ENCODE measurements at places on chromosomes 12 and 14.

GRCh38 chr14:63266106-63266505, 52.6 kb downstream of the GPHB5 start:
- DNase-seq, result no peak

GRCh38 chr12:12716793-12717585, at the start of gene CDKN1B:
Gene CDKN1B, plus strand, starts transcription at chr12:12717368. Its CDS starts 472 bp downstream, at chr12:12717840.
- DNase-seq, result peak; percentile 93

GRCh38 chr12:69324797-69325466, 23.2 kb upstream of the LYZ start:
- no peak for DNase-seq

GRCh38 chr12:58554522-58555157, 365.7 kb downstream of the LRIG3 start:
- no peak for DNase-seq

- no peak for DNase-seq
Observed at GRCh38 chr12:92503029-92503931, 199.5 kb upstream of the PLEKHG7 start.

- no peak for DNase-seq
Observed at GRCh38 chr14:54737132-54737711, 165.4 kb downstream of the GCH1 start.

- DNase-seq, result no peak
Observed at GRCh38 chr12:88921434-88921833, 341.2 kb upstream of the KITLG start.

- DNase-seq, result no peak
Observed at GRCh38 chr12:74781991-74782485, 244.4 kb downstream of the ATXN7L3B start.

- peak; percentile 77 for DNase-seq
Observed at GRCh38 chr12:52566847-52567291, 6.8 kb downstream of the KRT74 start.

DNA sequence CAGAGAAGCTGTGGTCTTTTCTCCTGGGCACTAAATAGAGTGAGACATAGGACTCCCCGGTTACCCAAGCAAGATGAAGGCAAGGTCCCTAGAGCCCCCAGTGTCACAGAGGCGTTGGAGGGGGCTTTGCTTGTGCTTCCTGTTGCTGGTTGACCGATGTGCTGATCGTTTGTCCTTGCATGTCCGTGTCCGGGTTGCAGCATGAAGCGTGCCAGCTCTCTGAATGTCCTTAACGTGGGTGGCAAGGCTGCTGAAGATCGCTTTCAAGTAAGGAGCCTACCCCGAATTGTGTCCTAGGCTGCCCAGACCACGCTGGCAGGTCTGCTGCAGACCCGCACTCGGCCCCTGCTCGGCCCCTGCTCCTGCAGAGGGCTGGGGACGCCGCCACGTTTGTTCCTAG, 23.1 kb downstream of the XRCC3 start:
- no peak for DNase-seq

DNA sequence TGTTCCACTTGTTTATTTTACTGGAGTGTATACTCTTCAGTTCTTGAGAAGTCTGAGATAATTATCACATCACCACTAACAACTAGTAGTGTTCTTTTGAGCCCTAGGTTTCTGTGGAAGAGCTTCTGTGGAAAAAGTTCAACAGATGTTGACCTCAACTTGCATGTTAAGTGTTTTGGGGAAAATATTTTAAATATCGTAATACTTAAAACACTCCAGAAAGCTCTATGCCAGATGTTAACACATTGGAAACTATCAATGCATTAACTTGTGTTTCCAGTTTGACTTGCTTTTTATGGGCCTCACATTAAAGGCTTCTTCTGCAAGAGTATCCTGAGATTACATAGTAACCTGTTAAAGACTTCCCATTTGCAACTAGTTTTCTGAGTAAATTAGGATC, 173.1 kb downstream of the DUSP6 start:
- DNase-seq, result no peak

DNA sequence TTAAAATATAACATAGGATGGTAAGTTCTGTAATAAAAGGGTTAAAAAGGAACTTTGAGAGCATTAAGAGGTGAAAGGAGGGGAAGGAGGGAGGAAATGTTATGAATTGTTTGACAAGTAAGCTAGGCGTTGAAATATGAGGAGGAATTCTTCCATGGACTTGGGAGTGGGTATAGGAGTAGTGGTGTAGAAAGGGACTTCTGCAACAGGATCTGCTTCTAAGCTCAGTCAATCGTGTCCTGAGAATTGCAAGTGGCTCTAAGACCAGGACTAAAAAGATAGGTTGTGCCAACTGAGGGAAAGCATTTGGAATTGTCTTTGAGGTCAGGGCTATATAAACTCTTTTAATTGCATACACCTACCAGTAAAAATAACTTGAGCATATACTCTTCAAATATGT, 74.1 kb upstream of the SLC38A2 start:
- DNase-seq, result no peak

DNA sequence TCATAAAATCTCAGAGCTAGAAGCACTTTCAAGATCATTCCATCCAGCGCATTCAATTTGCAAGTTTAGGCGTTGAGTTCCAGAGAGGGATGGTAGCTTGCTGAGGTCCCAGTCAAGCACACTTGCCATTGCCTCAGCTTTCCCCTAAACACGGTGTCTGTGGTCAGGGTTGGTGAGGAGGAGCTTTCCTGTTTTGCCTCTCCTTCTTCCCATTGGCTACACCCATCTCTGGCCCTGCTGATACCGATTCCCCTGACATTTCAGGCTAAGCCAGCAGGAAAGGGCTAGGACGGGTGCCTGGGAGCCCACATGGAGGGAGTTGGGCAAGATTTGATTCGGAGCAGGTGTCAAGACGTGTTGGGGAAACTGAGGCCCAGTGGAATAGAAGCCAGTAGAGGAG, 9.1 kb downstream of the NFATC4 start:
- DNase-seq, result no peak

DNA sequence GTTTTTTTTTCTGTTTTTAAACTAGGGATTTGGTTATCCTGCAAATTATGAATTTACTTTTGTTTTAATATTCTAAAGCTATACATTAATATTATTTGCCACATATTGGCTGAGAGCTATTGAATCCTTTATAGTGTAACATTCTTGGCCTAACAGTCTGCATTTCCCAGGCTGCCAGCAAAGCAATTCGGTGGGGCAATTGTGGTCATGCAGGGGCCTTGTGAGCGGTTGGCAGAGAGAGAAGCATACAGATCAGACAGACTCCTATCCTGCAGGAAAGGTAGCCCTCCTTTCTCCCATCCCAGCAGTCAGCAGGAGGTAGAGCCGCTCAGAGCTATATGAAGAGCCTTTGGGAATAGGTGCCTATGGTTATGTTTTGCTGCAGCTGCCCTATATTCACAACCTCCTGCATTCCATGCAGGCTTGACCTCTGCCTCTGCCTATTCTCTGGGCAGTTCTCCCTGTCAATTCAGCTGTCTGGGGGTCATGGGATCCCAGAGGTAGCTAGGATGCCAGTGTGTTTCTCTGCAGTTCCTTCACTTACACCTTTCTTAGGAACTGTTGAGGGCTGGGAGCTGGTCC, 144.7 kb downstream of the GPHN start:
- no peak for DNase-seq

- DNase-seq, result no peak
Observed at GRCh38 chr14:103016071-103016470, 41.3 kb downstream of the CDC42BPB start.

DNA sequence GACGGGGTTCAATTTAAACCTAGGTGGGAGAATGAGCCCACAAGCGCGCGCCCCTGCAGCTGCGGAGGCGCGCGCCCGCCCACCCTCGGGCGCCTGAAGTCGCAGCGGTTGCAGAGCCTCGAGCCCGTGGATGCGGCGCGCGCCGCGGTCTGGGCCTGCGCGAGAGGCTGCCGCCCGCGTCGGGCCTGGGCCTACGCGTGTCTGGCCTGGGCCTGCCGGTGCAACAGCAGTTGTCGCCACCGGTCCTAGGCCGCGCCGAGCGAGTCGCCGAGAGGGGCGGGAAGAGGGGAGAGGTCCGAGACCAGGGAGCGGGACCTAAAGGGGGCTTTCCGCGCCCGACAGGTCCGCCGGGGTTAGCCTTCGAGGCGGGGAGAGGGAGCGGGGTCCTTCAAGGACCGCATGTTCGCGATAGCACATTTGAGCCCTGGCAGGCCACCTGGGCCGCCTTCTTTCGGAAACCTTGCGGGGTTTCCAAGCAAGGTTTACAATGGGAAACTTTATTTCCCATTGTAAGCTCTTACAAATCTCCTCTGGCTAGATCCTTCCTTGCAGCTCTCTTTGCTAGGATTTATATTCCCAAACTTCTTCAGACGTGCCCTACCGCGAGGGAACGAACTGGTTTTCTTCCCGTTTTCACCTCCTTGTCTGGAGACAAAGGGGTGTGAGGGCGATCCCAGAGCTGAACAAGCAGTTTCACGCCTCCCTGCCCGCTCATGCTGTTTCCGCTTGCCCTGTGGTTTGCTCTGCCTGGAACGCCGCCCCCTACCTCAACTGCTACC, 6.8 kb downstream of the SIX6 start:
- no peak for DNase-seq

- DNase-seq, result no peak
Observed at GRCh38 chr14:98808494-98809407, 463.2 kb downstream of the BCL11B start.

DNA sequence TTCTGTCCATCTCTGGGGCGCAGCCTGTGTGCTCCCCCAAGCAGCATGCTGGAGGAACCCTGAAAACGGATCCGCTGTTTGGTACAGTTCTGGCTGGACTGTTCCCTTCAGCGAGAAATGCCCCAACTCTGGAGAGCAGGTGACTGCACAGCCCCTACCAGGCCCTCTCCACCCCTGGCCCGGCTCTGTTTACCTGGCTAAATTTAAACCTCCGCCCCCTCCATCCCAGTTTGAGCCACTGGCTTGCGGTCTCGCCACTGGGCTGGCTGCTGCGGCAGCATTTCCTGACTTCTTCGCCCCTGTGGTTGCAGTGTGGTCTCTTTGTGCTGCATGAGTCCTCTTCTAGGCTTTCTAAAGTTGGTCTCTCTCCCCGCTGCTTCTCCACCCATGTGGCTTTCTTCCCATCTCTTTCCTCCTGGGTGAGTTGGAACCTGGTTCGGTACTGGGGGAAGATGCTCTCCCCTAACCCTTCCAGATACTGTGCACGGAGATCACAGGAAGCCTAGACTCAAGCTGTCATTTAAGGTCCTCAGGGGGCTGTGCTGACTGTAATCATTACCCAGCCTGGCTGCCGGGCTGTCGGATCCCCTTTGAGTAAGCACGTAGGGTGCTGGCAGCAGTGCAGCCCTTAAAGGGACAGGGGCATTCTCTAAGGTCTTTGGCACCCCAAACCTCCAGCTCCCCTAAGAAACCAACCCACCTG, 60.6 kb downstream of the FBXL14 start:
- DNase-seq, result peak; percentile 42

DNA sequence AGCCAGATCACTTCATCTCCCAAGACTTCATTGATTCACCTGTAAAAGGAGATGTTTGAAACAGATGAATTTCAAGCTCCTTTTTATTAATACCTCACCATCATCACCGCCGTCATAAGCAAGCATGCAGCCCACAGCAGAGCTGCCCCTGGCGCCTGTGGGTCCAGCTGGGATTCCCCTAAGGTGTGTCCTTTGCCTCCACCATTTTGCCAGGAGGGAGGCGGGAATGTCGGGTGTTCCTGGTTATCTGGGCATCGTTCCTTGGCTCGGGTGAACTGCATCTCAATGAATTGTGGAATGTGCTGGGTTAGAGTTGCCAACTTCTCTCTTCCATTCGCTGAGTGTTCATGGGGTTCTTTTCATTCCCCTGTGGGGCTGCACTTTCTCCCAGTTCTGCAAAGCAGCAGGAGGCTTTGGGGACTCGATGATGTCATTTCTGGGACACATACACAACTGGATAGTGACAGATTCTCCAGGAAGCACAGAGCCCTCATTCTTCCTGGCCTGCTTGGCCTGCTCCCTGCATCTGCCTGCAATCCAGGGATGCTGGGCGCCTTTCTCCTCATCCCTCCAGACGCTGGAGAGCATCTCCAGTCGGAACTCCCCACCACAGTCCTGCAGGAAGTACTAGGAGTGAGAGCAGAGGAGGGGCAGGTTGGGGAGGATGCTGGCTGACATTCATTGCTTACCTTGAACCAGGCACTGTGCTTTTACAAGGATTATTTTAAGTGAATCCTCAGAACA, 10.1 kb downstream of the CCND2 start:
- DNase-seq, result no peak

DNA sequence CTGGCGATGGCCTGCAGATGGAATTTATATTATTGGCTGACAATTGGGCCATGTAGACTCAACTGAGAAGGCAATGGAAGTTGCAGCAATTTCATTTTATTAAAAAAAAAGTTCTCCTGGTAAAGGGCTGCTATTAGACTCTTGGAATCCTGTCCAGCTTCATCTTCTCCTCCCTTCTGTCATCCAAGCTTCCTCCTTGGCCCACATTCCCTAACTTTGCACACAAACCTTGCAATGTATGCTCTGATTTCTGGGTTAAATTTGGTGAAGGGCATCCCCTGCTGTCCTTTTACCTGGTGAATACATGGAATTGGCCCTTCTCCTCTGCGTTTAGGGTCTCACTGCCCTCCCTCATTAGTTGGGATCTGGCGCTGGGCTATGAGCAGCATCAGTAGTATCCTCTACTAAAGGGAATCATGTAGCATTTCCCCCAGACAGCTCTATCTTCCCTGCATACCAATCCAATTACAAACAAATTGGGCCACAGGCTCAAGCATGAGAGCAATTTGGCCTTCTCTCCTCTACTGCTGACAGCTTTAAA, 336.9 kb downstream of the BMP4 start:
- DNase-seq, result no peak

GRCh38 chr12:49507139-49507538, 31.7 kb upstream of the KCNH3 start:
- DNase-seq, result no peak

- no peak for DNase-seq
Observed at GRCh38 chr14:21475767-21476522, 814 bp downstream of the RAB2B start.

DNA sequence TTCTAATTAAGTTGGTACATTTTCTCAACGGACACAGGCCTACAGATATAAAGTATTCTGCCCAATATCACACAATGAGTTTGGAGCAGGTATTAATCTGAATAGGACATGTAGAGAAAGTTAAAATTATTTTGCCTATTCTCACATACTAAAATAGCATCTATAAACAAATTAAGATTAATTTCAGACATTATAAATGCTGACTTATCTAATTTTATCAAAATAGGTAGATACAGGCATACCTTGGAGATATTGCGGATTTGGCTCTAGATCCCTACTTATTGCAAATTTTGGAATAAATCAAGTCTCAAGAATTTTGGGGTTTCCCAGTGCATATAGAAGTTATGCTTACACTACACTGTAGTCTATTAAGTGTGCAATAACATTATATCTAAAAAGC, 41.0 kb upstream of the GRIP1 start:
- DNase-seq, result no peak

DNA sequence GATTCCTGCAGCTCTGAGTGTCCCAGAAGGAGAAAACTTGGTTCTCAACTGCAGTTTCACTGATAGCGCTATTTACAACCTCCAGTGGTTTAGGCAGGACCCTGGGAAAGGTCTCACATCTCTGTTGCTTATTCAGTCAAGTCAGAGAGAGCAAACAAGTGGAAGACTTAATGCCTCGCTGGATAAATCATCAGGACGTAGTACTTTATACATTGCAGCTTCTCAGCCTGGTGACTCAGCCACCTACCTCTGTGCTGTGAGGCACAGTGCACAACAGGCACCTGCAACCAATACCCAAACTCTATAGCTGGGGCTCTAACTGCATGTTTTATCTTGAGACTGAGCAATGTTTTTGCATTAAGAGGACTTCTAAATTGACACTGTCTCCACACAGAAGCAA, 379.2 kb upstream of the OR4E1 start:
- no peak for DNase-seq

GRCh38 chr12:43914923-43915468, 79.1 kb downstream of the TMEM117 start:
- no peak for DNase-seq
